ENCODE measurements at places on chromosomes 5 and 9. TPM values are rescaled to one million over a fixed set of nuclear protein-coding genes. Genes with fewer than 3 reads are reported as not detected.
A peak's percentile ranks its signal among the peaks of the same experiment; 100 is the strongest.

- H3K4me1 ChIP-seq, result no peaks in the 10 kb centered on the region
- no peak overlapping the region for H3K4me3 ChIP-seq
- no peak for DNase-seq
- H3K27ac ChIP-seq, result no peak overlapping the region
- H3K27me3 ChIP-seq, result peaks cover 16% of the 10 kb centered on the region
- no peaks in the 10 kb centered on the region for H3K36me3 ChIP-seq
These were observed 22.2 kb upstream of the CER1 start for GRCh38 chr9:14744768-14745167.

GRCh38 chr5:132641241-132641723 is 16.7 kb upstream of the IL13 start:
- no peak overlapping the region for H3K27ac ChIP-seq
- peaks cover 36% of the 10 kb centered on the region for H3K36me3 ChIP-seq
- no peaks in the 10 kb centered on the region for H3K4me1 ChIP-seq
- H3K4me3 ChIP-seq, result no peak overlapping the region
- DNase-seq, result no peak
- H3K27me3 ChIP-seq, result no peaks in the 10 kb centered on the region

GRCh38 chr5:178203670-178204181 is 607 bp upstream of the HNRNPAB start:
- H3K4me1 ChIP-seq, result peaks cover 39% of the 10 kb centered on the region
- no peak for DNase-seq
- peak overlapping the region; percentile 92 for H3K4me3 ChIP-seq

The LCN9 gene
- total RNA-seq, result not detected

The FCN2 gene
- total RNA-seq, result not detected

- DNase-seq, result no peak
- no peak overlapping the region for H3K27ac ChIP-seq
- H3K4me3 ChIP-seq, result no peak overlapping the region
- peaks cover 2% of the 10 kb centered on the region for H3K36me3 ChIP-seq
- H3K27me3 ChIP-seq, result peaks cover 7% of the 10 kb centered on the region
- H3K4me1 ChIP-seq, result peaks cover 7% of the 10 kb centered on the region
These were observed 66.6 kb upstream of the CTNNA1 start for GRCh38 chr5:138686668-138687067.

- no peaks in the 10 kb centered on the region for H3K27me3 ChIP-seq
- no peak for DNase-seq
- H3K27ac ChIP-seq, result no peak overlapping the region
- no peak overlapping the region for H3K4me3 ChIP-seq
These were observed 65.4 kb downstream of the CDC42SE2 start for GRCh38 chr5:131329286-131329560.

GRCh38 chr9:132588098-132588497 is 5.7 kb downstream of the BARHL1 start:
- peaks cover 79% of the 10 kb centered on the region for H3K27me3 ChIP-seq
- H3K4me3 ChIP-seq, result no peak overlapping the region
- DNase-seq, result no peak
- H3K36me3 ChIP-seq, result peaks cover 4% of the 10 kb centered on the region

The PCDHGA11 gene
- total RNA-seq, result 2.2 TPM

GRCh38 chr9:17862101-17862500 is 283.2 kb downstream of the SH3GL2 start:
- no peak for DNase-seq
- no peak overlapping the region for H3K27ac ChIP-seq
- H3K27me3 ChIP-seq, result peaks cover 5% of the 10 kb centered on the region
- H3K36me3 ChIP-seq, result no peaks in the 10 kb centered on the region
- no peak overlapping the region for H3K4me3 ChIP-seq

The CORO2A gene
- 1.8 TPM for total RNA-seq

The RAD17 gene
- total RNA-seq, result 30.6 TPM

DNA sequence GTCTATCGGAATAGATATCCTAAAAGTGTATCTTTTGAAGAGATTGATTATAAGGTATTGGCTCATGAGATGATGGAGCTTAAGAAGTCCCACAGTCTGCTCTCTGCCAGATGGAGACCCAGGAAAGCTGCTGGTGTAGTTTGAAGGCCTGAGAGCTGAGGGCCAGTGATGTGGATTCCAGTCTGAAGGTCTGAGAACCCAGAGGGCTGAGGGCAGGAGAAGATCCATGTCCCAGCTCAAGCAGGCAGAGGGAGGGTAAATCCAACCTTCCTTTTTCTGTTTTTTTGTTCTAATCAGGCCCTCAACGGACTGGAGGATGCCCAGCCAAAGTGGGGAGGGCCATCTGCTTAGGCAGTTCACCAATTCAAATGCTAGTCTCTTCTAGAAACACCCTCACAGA is 11.0 kb upstream of the ABL1 start:
- H3K4me1 ChIP-seq, result peaks cover 46% of the 10 kb centered on the region
- no peaks in the 10 kb centered on the region for H3K27me3 ChIP-seq
- H3K4me3 ChIP-seq, result peak overlapping the region; percentile 40
- H3K36me3 ChIP-seq, result peaks cover 4% of the 10 kb centered on the region

The PCDHB2 gene
- 92.7 TPM for total RNA-seq

- no peak for DNase-seq
- H3K36me3 ChIP-seq, result no peaks in the 10 kb centered on the region
- H3K27me3 ChIP-seq, result peaks cover 7% of the 10 kb centered on the region
- H3K27ac ChIP-seq, result no peak overlapping the region
These were observed 28.8 kb downstream of the TRPM6 start for GRCh38 chr9:74858751-74859414.

DNA sequence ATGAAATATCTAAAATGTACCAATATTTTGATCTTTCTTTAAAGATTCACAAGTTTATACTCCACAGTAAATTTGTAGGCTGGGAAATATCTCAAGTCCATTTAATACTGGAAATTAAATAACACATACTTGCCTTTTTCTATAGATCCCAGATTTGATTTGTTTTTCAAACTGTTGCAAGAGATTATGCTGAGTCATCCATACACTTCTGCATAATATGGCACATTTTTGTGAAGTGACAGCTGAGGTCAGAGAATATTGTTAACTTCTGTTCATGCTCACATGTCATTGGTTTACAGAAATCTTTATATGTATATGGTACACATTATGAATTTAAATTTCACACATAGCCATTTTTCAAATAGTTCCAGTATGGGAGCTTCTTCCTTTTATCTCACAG is 1066.3 kb upstream of the NUDT12 start:
- no peaks in the 10 kb centered on the region for H3K36me3 ChIP-seq
- H3K4me3 ChIP-seq, result no peak overlapping the region
- no peak overlapping the region for H3K27ac ChIP-seq
- H3K4me1 ChIP-seq, result peaks cover 3% of the 10 kb centered on the region
- no peaks in the 10 kb centered on the region for H3K27me3 ChIP-seq
- DNase-seq, result no peak

The TNC gene
- total RNA-seq, result 75.1 TPM

DNA sequence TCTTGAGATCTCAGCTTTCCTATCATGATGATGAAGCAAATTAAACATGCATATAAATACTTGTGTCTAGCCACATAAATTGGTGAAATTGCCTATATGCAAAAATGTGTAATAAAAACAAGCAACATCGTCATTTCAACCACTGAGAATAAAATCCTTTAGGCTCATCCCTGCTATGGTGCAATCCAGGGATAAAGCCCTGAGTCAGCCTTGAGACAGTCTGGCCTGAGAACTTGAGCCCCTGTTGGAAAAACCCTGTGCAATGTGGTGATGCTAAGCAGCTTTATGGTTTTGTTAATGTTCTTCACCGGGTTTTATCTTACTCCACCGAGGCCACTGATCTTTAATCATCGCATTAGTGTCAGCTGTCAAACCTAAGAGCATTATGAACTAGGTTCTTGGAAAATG is 170.5 kb downstream of the DCP2 start:
- no peak overlapping the region for H3K27ac ChIP-seq
- H3K4me1 ChIP-seq, result peaks cover 6% of the 10 kb centered on the region
- DNase-seq, result no peak
- H3K27me3 ChIP-seq, result no peaks in the 10 kb centered on the region
- H3K36me3 ChIP-seq, result peaks cover 2% of the 10 kb centered on the region

- no peak overlapping the region for H3K27ac ChIP-seq
- no peak for DNase-seq
- no peaks in the 10 kb centered on the region for H3K36me3 ChIP-seq
- H3K4me3 ChIP-seq, result no peak overlapping the region
- no peaks in the 10 kb centered on the region for H3K27me3 ChIP-seq
These were observed 111.2 kb upstream of the FAM174A start for GRCh38 chr5:100424017-100424416.

GRCh38 chr5:136350343-136350742 is 15.0 kb downstream of the TRPC7 start:
- H3K36me3 ChIP-seq, result no peaks in the 10 kb centered on the region
- H3K27ac ChIP-seq, result no peak overlapping the region
- H3K4me3 ChIP-seq, result no peak overlapping the region
- no peak for DNase-seq
- no peaks in the 10 kb centered on the region for H3K4me1 ChIP-seq

- peaks cover 4% of the 10 kb centered on the region for H3K36me3 ChIP-seq
- peaks cover 2% of the 10 kb centered on the region for H3K27me3 ChIP-seq
- DNase-seq, result no peak
- no peaks in the 10 kb centered on the region for H3K4me1 ChIP-seq
These were observed 40.6 kb downstream of the PHAX start for GRCh38 chr5:126641387-126641786.

The AP3S1 gene
- total RNA-seq, result 102 TPM

DNA sequence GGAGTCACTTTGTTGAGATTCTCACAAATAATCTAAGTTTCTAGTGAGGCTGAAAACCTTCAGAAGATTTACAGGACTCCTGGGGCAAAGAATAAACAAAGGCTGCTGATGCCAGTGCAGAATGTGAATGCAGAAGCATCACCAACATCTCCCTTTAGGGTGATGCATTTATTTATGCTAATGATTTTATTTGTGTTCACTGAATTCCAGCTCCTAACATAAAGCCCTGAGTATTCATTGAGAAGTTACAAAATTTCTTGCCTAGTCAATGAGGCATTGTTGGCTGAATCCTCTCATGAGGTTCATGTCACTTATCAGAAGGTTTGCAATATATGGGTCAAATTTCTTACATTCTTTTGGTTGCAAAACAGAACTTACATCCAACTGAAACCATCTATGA is 70.0 kb downstream of the GRIN3A start:
- DNase-seq, result no peak
- no peaks in the 10 kb centered on the region for H3K36me3 ChIP-seq
- H3K27ac ChIP-seq, result no peak overlapping the region
- no peaks in the 10 kb centered on the region for H3K4me1 ChIP-seq
- no peaks in the 10 kb centered on the region for H3K27me3 ChIP-seq
- H3K4me3 ChIP-seq, result no peak overlapping the region

GRCh38 chr5:72452515-72453245 is 54.5 kb downstream of the ZNF366 start:
- H3K4me1 ChIP-seq, result peaks cover 63% of the 10 kb centered on the region
- DNase-seq, result no peak
- H3K27me3 ChIP-seq, result no peaks in the 10 kb centered on the region
- H3K36me3 ChIP-seq, result no peaks in the 10 kb centered on the region

The IL17B gene
- not detected for total RNA-seq

The PTGES gene
- 0.83 TPM for total RNA-seq

DNA sequence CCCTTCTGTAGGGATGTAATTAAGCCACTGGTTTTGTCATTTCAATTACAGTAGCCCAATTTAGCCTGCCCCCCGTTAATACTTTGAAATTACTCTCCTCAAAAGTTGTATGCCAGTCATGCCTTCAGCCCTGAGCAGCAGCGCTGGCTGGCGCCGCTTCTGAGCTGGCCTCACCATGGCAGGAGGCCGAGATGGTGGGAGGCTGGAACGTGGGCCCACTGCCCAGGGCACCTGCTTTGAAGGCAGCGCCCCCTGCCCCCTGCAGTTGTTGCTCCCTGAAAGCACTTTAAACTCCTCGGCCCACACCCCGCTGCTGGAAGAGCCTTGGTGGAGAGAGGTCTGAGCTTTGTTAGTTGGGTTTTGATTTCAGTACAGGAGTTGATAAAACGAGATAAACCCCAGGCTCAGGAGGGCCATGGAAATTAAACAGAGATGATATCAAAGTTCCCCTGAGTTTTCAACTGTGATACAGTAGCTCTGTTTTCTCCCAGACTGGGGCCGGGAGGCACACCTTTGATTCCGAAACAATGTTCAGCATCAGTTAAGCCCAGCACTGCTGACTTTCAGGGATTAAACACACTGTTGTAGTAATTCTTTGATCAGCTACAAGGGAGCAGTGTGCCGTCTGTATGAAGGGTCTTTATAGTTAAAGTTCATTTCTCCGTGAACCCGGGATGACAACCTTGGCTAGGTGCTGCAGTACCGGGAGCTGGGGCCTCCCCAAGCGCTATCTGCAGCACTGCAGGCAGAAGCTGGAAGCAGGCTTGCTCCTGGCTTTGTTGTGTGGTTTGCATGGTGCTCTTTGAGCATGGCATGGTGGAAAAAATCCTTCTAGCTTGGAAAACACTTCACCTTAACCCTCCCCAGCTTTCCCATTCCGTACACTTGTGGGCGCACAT is 9.5 kb downstream of the MVB12B start:
- H3K36me3 ChIP-seq, result peaks cover 4% of the 10 kb centered on the region
- no peaks in the 10 kb centered on the region for H3K27me3 ChIP-seq
- H3K4me3 ChIP-seq, result no peak overlapping the region
- peaks cover 53% of the 10 kb centered on the region for H3K4me1 ChIP-seq
- peak overlapping the region; percentile 23 for H3K27ac ChIP-seq
- DNase-seq, result no peak

- H3K27me3 ChIP-seq, result no peaks in the 10 kb centered on the region
- H3K27ac ChIP-seq, result no peak overlapping the region
- H3K36me3 ChIP-seq, result peaks cover 4% of the 10 kb centered on the region
- DNase-seq, result no peak
- H3K4me1 ChIP-seq, result no peaks in the 10 kb centered on the region
These were observed 150.5 kb downstream of the ARL15 start for GRCh38 chr5:54159893-54160195.

DNA sequence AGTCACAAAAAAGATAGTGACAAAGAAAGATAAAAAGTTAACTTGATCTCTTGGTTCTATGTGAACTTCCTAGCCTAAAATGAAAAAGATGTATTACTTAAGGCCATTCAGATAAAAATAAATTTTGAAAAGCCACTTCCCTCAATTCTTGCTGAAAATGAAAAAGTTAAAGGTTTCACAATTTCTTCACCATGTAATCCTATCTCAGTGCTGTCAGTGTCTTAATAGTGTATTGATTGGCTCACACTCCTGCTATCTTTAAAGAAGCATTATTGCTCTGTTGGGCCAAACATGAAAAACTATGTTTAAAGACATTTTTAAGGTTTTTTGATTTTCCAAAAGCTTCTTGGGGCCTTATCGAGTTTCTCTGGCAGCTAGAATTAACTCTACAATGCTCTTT is 18.1 kb upstream of the EGFLAM start:
- DNase-seq, result no peak
- H3K36me3 ChIP-seq, result no peaks in the 10 kb centered on the region
- H3K4me3 ChIP-seq, result no peak overlapping the region
- peaks cover 17% of the 10 kb centered on the region for H3K27me3 ChIP-seq
- H3K4me1 ChIP-seq, result no peaks in the 10 kb centered on the region
- H3K27ac ChIP-seq, result no peak overlapping the region

The SLC6A18 gene
- total RNA-seq, result not detected
